ENCODE measurements at places on chromosomes 4 and X.

- DNase-seq: no peak
Observed at GRCh38 chr4:174613979-174614378, 91.7 kb upstream of the HPGD start.

GRCh38 chr4:81146466-81146865 is 68.6 kb downstream of the PRKG2 start:
- DNase-seq: no peak

DNA sequence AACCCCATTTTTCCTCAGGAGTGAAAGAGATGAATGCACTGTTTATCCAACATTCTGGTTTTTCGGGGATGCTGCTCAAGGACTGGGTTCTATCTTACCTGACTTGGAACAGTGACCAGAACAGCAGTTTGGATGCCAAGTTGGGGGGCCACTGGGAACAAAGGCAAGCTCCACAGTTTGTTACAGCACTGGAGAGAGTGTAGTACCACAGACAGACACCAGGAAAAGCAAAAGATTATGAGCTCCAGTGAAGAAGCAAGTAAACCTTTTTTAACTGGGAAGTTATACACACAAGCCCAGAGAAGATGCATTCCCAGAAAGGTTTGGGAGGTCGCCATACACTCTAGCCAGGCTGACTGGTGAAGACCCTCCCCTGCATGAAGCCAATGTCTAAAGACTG is 13.6 kb downstream of the C4orf36 start:
- DNase-seq: no peak

DNA sequence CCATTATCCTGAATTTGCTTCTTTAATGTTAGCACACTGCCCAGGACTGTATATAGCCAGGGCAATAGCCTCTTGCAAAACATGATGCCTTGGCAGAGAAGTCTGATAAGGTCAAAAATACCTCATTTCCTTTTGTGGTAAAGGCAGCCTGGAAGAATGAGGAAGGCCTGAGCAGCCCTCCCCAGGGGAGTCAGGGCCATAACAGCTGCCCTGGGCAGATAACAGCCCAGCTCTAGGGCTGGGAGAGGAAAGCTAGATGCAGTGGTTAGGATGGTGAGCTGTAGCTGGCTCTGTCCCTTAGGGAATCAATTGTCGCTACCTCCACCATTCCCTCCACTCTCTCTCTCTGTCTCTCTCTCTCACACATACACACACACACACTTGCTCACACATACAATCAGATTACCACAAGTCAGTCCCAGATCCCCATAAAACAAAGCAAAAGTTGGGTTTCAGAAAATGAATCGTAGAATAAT is 29.2 kb downstream of the EFHC2 start:
- no peak for DNase-seq

DNA sequence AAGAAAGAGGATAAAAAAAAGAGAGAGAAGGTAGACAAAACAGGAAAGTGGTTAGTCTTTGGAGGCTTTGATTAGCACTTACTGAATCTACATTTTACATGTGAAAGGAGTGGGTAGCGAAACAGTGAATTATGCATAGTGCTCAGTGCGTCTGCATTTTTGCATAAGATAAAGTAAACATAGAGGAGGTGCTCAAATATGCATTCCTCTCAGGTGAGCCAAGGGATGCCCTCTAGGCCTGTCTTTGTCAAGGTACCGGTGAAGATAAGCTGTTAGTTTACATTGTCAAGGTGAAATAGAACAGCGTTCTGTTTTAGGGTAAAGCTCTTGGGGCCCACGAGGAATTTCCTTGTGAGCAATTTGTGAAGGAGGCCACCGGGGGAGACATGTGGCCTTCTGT is 260.6 kb downstream of the TRIML1 start:
- no peak for DNase-seq

- DNase-seq: no peak
Observed at GRCh38 chr4:75710246-75710645, 14.1 kb upstream of the USO1 start.

DNA sequence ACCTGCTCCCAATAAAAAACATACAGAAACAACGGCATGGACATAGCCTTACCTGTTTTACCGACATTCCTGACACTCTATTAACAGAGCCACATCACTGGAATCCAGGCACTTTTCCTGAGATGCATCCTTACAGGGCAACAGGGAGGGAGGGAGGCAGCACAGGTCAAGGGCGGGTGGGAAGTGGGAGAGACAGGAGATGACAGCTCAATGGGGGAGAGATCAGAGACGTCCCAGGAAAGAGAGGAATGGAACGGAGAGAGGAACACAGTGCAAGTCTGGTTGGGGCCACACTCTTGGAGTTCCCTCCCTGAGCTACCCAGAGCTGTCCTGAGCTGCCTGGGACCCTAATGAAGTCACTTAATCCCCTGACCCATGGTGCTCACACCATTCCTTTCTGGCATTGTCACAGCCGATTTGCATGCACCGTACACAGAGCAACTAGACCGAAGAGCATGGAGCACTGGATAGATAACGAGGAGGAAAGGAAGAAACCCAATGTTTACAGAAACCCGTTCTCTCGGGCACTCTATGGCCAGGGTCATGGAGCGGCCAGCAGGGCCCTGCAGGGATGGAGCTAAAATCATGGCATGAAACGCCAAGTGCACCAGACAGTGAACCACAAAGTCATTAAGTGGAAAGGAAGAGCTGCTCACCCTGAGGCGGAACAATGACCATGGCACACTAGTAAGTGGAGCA is 93.1 kb downstream of the NSUN7 start:
- no peak for DNase-seq

DNA sequence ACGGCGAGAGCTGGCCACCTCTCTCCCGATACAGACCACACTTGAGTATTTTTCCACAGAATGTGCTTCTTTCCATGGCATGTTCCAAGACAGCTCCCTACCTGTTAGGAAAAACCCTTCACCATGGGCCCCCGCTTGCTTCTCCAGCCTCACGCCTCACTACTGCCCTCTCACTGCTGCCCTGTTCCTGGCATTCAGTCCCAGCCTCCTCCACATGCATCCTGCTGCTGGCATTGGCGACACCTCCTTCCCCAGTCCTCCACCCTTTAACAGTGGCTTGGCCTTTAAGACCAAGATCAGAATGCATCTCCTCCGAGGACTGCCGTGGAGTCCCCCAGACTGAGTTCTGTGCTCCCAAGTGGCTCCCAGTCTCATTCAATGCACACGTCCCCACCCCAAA is 10.7 kb downstream of the PNMA6F start:
- no peak for DNase-seq

- no peak for DNase-seq
Observed at GRCh38 chrX:71454222-71454621, 78.7 kb upstream of the OGT start.

GRCh38 chr4:56764775-56765174 is 56.7 kb downstream of the SPINK2 start:
- DNase-seq: no peak

DNA sequence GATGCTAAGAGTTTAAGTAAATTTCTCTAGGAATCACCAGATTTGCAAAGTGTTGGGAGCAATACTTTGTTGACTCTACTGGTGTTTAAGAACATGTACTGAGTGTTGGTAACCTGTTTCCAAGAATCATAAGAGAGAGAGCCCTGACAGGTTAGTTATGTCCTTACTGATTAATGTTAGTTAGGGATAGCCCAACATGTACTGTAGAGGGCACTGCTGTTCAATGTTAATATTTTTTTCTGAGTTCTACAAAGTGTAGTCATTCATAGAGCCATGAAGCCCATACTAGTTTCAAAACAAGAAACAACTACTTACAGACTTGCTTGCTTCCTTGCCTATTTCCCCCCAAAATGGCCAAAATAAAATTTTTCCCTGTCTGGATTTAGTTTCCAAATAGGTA is 11.9 kb downstream of the TMPRSS11D start:
- DNase-seq: no peak

DNA sequence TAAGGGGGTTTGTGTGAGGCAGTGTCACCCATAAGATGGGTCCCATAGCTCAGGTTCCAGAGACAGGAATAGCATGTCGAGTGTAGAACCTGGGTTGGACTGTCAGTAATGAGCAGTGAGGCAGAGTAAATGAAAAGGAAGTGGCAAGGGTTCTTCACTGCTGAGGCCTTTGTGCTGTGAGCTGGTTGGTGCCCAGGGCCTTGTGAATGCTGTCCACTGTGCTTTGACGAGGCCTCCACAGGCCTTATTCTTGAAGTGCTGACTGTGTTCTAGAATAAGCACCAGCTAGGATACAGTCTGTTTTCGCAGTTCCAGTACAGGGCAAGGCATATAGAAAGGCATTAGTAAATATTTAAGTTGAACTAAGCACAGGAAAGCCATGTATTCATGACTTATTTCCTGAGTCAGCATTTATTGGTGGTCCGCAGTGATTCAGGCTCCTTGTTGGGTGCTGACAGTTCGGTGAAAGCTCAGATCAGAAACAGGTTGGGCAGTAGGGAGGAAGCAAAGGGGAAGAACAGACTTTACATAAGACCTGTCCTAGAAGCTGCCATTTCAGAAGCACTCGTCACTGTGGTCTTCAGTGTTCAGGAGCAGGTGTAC is 25.6 kb upstream of the TADA2B start:
- no peak for DNase-seq

Measured in stimulated activated CD8-positive, alpha-beta memory T cell treated with anti-CD3 and anti-CD28 coated beads, Interleukin-4, amount 100 ng/mL, for 24 hours (primary cell).